Liver (tissue), 10 donors: ENCODE measurements at places on chromosomes 12 and 14.

DNA sequence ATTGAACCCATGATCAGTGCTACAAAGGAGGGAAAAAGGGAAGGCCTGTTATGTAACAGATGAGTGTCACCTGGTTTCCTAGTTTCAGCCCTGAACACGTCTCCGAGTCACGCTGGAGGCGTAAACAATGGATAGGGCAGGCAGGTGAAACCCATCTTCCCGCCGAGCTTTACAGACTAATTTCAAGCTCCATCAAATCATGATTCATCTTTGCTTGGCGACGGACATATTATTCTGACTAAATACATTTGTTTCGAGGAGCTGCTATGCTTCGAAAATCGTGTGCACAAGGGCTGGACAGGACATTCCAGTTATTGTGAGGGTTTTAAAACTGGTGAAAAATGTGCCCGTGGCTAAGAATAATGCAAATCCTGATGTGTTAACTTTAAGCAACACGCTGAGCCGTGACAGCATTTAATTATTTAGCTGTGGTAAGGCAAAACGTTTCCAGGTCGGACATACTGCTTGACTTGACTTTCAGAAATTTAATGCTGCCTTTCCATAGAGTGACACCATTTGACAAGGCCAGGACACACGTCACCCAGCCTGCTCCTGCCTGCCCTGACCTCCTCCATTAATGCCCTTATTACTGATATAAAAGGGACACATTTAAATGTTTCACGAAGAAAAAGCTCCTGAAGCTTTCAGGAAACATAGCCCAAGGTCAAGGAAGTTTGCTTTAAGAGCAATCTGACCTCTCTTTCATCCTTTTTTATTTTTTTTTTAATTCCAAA lies 1203.5 kb upstream of the TMEM132C start:
- DNase-seq, result no peak

DNA sequence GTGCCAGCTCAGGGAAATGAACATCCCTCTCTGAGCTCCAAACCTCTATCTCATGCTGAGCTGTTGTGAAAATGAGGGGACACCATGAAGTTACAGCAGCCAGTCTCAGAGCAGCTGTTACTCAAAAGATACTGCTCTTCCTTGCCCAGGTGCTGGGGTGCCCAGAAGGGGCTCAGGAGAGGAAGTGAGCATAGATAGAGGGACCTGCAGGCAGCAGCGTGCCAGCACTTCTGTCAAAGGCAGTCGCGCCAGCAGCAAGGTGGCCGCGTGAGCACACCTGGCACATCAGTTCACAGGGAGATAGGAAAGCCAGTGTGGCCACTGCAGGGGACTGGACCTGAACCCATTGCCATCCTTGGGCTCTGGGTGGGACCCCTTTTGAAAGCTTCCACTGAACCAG lies 27.8 kb downstream of the C14orf132 start:
- DNase-seq, result no peak

DNA sequence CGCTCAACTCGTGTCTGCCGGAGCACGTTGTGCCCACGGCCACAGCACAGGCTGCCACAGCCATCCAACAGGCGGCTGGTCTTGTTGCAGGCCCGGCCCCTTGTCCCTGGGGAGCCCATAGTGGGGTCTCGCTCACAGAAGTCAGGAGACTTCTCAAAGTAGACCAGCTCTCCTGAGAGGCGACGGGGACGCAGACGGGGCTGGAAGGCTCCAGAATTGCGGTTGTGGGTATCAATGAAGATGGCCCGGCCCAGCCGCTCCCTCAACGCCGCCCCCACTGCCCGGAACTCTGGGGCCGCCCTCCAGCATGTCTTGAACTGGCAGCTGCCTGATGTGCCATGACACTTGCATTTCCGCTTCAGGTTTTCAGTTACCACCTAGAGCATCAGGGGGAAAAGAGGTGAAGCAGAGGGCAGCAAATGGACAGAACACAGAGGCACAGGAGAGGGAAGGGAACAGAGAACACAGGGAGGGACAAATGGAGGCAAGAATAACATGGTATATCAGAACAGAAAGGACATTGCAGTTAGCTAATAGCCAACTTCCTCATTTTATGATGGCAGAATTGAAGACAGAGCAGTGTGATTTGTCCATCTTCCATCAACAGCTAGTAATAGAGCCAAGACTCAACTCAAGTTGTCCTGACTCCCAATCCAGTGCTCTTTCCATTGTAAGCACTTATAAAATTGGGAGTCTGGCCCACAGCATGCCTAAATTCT lies 5.2 kb downstream of the WNT10B start:
- DNase-seq, result no peak

DNA sequence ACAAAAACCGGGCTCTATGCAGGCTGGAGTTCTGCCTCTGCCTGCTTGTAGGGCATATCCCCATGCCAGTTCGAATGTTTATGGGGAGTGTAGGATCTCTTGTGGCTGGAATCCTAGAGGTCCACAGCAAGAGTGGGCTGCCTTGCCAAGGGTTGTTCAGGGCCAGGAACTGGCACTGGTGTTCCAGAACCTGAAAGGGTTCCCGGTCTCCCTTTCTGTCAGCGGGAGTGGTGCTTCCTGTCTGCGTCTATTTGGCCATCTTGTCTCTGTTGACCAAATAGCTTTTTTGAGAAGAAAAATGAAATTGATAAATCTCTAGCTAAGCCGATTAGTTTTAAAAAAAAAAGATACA lies 17.8 kb downstream of the OLR1 start:
- DNase-seq, result no peak

DNA sequence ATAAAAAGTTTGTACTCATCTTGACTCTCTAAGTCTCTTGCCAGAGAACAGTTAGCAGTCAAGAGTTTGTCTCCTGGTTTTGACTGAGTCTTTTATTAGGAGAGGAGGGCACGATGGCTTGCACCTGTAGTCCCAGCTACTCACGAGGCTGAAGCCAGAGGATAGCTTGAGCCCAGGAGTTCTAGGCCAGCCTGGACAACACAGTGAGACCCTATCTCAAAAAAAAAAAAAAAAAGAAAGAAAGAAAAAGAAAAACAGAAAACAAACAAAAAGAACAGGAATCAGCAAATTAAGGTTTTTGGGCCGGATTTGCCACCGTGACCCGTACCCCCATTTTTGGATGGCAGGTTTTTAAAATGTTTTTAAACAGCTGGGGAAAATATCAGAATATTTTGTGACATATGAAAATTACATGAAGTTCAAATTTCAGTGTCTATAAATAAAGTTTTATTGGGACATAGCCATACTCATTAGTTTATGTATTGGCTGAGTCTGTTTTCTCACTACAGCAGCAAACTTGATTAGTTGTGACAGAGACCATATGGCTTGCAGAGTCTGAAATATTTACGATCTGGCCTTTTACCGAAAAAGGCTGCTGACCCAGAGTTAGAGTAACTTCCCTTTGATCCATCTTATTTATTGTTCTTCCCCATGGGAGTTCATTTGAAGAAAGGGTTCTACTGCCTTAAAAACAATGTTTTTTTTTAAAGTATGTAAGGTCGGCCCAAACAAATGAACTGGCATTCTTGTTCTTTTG lies 31.2 kb downstream of the VEZT start:
- DNase-seq, result no peak

DNA sequence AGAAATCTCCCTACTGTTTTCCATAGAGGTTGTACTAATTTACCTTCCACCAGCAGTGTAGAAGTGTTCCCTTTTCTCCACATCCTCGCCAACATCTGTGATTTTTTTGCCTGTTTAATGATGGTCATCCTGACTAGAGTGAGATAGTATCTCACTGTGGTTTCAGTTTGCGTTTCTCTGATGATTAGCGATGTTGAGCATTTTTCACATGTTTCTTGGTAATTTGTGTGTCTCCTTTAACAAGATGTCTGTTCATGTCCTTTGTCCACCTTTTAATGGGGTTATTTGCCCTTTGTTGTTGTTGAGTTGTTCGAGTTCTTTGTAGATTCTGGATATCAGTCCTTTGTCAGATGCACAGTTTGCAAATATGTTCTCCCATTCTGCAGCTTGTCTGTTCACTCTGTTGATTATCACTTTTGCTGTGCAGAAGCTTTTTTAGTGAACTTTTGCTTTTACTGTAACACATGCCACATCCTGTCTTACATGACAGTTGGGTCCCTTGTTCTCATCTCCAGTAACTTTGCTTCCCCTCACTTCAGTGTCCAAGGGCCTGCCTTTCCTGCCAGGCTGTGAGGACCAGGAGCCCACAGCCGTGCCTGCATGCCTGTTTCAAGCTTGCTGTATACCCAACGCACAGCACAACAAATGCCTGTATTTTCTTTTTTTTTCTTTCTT lies 64.9 kb downstream of the SPRING1 start:
- no peak for DNase-seq

DNA sequence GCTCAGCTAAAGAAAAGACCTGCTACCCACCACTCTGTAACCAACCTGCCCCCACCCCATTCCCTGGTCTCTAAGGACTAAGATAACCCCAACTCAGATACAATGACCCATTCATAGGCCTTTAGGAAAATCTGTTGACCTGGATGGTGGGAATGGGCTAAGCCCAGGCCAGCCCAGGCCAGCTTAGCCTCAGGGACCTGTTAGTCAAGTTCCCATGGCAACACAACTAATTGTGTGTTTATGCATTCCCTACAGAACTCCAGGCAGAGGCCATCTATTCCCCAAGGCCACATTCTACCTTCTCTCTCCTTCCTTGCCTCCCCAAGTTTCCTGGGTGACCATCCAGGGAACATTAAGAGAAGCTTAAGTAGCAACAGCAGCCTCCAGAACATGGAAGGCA lies 16.1 kb upstream of the KRT8 start:
- DNase-seq, result no peak

DNA sequence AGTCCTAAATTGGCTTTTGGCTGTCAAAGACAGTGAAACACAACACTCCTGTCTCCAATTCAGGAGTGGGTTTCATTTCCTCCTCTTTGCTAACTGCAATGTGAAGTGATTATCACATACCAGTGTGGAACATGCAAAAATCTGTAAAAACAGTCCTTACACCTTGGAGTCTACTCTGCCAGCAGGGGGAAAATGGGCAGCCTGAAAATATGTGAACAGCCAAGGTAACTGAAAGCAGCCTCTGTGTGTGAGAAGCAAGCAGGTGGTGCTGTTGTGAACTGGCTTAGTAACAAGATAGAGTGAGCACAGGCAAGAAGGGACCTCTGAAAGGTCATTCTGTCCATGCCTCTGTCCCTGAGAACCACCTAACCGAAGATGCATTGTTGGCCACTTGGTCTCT lies 6.0 kb downstream of the PRMT8 start:
- no peak for DNase-seq

GRCh38 chr14:21990116-21990515 lies 316.5 kb upstream of the OR4E1 start:
- no peak for DNase-seq

GRCh38 chr14:45089813-45090212 lies 5.9 kb downstream of the PRPF39 start:
- no peak for DNase-seq

GRCh38 chr14:63712123-63712522 lies 15.7 kb downstream of the SGPP1 start:
- DNase-seq, result no peak

DNA sequence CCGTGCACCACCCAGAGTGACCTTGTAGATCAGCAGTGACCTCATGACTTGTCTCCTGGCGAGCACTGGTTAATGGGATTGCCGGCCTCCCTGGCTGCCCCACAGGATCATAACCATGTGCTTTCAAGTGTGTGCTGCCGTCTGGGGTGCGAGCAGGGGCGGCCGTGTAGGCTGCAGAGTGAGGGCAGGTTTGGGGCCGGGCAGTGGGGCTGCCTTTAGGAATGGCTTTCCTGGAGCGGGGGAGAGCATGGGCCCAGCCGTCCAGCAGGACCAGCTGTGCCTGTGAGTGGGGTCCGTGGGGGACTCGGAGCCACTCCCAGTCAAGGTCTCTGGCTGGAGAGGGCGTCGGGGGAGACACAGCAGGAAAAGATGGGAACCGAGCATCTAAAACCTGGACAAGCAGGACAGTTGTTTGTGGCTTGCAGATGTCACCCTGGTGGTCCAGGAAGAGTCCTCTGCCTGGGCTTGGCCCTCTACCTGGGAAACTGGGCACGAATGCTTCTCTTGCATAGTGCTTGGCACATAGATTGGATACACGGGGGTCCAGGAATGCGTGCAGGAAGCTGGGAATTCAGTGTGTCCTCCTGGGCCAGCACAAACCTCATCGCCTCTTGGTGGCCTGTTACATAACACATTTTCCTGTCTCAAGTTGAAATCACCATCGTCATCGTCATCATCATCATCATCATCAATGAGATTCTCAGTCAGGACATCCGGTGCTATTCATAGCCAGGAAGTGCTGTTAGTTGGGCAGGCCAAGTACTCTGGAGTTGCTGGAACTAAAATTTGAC lies 96.0 kb downstream of the ADGRD1 start:
- DNase-seq, result no peak

GRCh38 chr12:45974883-45975282 lies 15.5 kb downstream of the SCAF11 start:
- DNase-seq, result no peak

- DNase-seq, result no peak
These were observed 239.7 kb downstream of the SNAPC1 start for GRCh38 chr14:62001963-62002362.

DNA sequence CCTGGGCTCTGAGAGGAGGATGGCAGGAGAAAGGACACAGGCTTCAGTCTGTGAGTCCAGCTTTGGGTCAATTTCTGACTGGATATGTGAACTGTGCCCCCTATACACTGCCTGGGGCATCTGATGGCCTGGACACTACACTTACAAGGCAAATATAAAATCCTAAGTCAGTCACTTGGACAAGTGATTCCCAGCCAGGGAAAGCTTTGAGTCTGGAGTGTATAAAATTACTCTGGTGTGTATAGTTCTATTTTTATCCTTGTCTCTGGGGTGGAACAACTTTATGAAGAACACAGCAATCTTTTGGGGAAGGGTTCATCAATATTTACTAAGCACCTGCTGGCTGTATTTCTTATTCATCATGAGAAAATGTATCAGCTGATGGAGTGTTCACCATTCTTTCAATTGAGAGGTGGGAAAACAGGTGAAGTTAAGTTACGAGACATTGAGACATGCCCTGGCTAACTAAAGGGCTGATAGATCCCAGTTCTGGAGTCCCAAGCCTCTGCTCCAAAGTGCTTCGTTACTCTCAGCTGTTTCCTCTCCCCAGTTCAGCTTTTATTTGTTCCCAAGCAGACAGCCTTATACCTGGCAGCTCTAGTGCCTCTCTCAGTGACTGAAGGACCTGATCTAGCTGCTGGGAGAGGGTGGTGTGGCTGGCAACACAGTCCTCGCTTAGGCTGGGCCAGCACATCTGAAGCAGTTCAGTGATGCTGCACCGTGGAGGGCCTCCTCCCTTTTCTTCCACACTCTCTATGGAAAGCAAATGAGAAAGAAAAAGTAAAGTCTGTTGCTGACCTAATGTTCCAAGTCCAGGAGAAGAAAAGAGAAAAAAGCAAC lies 30.9 kb downstream of the ZFYVE26 start:
- no peak for DNase-seq

DNA sequence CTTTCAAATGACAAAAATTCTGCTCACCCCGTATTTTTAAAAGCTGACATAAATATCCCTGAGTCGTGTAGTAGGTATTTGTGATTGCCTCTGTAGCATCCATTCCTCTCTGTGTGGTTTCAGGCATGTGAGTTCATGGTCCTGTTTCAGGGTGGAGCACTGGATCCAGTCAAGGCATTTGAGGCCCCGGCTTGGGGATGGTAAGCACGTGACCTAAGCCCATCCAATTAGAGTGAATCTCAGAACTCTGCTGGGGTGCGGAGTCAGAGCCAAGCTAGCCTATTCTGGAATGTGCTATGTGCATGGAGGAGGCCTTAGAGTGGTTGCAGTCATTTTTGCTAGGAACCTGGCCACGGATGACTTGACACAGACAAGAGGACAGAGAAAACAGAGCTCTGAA lies 4.3 kb upstream of the CSRP2 start:
- DNase-seq, result no peak

- DNase-seq, result no peak
These were observed 26.5 kb upstream of the SLC15A5 start for GRCh38 chr12:16303939-16304338.

GRCh38 chr12:29275834-29276233 lies 105.1 kb downstream of the ERGIC2 start:
- DNase-seq, result no peak

- DNase-seq, result no peak
These were observed 75.4 kb upstream of the FKBP4 start for GRCh38 chr12:2719392-2719791.
